Immature natural killer cell (primary cell): ENCODE measurements at places on chromosomes 12 and 14.

- H3K36me3 ChIP-seq = no peaks in the 10 kb centered on the region
- H3K27me3 ChIP-seq = peaks cover 3% of the 10 kb centered on the region
- no peaks in the 10 kb centered on the region for H3K4me1 ChIP-seq
- no peak overlapping the region for H3K4me3 ChIP-seq
These were observed 109.7 kb upstream of the VASH1 start for GRCh38 chr14:76651410-76652055.

DNA sequence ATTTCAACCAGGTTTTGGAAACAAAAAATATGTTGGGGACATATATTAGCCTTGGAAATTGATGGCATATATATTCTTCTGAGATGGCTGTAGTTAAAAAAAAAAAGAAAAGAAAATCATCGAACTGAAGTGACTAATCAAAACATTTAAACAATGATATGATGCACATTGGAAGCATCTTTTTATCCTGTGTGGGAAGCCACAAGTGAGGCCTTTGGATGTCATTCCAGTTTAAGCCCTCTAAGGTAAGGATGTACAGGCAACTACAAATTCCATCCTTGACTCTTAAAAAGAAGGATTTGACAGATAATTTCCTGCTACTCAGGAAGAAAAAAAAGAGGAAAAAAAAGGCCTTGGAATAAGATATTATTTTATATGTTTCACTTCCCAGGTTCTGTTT is 9.6 kb upstream of the PTPRB start:
- H3K4me1 ChIP-seq = peaks cover 43% of the 10 kb centered on the region
- no peak for DNase-seq
- peaks cover 2% of the 10 kb centered on the region for H3K36me3 ChIP-seq
- H3K4me3 ChIP-seq = no peak overlapping the region
- peaks cover 3% of the 10 kb centered on the region for H3K27me3 ChIP-seq

DNA sequence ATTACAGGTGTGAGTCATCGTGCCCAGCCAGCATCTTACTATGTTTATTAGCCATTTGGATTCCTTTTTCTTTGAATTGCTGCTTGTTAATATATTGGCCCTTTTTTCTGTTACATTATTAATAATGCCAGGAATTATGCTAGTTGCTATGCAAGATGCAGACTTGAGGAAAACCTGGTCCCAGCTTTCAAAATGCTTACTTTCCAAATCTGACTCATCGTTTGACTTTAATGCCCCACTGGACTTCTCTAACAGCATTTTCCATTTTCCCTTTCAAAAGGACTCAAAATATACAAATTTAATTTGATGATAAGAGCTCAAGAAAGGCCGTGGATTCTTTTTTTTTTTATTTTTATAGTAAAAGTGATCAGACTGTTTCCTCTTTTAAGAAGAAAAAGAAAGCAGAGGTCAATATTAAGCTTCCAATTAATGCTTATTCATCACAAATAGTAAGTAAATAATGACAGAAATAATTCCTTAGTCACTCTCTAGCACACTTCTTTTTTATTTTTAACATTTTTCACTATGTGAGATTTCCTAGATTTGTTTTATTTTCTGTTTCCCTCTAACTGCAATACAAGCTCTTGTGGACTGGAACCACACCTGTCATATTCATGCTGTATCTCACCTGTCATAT is 146.1 kb upstream of the FGD4 start:
- no peak overlapping the region for H3K27ac ChIP-seq
- no peaks in the 10 kb centered on the region for H3K27me3 ChIP-seq
- DNase-seq = no peak
- peaks cover 2% of the 10 kb centered on the region for H3K4me1 ChIP-seq
- H3K4me3 ChIP-seq = no peak overlapping the region

GRCh38 chr14:90105756-90106155 is 44.0 kb downstream of the KCNK13 start:
- no peaks in the 10 kb centered on the region for H3K27me3 ChIP-seq
- no peaks in the 10 kb centered on the region for H3K36me3 ChIP-seq
- H3K4me1 ChIP-seq = no peaks in the 10 kb centered on the region
- DNase-seq = no peak
- H3K27ac ChIP-seq = no peak overlapping the region
- no peak overlapping the region for H3K4me3 ChIP-seq
